ENCODE measurements at places on chromosomes 3 and 15. TPM values are rescaled to one million over a fixed set of nuclear protein-coding genes. Genes with fewer than 3 reads are reported as not detected.

DNA sequence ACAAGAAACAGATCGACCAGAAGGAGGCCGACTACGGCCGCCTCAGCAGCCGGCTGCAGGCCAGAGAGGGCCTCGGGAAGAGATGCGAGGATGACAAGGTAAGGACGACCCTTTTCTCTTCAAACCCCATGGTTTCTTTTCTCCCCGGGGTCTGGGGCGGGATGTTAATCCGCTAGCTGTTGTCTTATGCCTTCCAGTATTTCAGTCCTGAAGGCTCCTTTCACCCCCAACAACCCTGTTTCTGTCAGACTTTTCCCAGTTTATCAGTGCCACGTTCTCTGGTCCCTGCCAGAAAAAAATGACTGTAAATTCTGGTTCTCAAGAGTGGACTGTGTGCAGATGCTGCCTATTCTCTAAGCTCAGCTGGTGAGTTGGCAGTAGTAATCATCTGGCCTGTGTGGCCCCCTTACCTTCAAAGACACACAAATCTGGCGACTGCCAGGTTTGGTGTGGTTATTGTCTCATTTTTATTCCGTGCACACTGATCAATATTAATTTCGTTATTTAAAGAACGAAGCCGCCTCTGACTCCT lies 806 bp downstream of the GOLM2 start:
- H3K4me1 ChIP-seq = peaks cover 8% of the 10 kb centered on the region
- DNase-seq = no peak
- H3K27me3 ChIP-seq = no peaks in the 10 kb centered on the region
- peak overlapping the region; percentile 64 for H3K4me3 ChIP-seq
- H3K36me3 ChIP-seq = no peaks in the 10 kb centered on the region
- H3K27ac ChIP-seq = peak overlapping the region; percentile 76

GRCh38 chr3:184656458-184656828 lies 55.4 kb downstream of the MAGEF1 start:
- no peak overlapping the region for H3K4me3 ChIP-seq
- H3K27ac ChIP-seq = no peak overlapping the region
- DNase-seq = no peak
- H3K36me3 ChIP-seq = no peaks in the 10 kb centered on the region

Gene DUOXA1
- not detected for total RNA-seq

Gene C15orf39
- 18.3 TPM for total RNA-seq

DNA sequence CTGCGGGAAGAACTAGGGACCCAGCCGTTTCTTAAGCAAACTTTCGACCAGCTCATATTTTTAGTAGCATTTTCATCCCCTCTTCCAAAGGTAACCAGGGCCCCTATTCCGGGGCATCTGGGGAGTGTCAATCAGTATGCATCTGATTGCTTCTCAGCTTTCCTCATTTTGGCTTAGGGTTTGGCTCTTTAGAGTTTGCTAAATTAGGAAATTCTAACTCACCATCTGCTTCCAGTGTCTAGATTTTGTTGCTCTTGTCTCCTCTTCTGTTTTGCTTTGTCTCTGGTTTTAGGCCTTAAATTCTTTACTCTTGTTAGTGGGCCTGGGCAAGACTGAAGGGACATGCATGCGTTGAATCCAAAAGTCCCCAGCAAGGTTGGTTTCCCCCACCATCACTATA lies 9.6 kb upstream of the ABTB1 start:
- no peak overlapping the region for H3K4me3 ChIP-seq
- DNase-seq = no peak
- H3K27me3 ChIP-seq = no peaks in the 10 kb centered on the region
- H3K4me1 ChIP-seq = no peaks in the 10 kb centered on the region
- H3K36me3 ChIP-seq = no peaks in the 10 kb centered on the region

Gene A4GNT
- 1.2 TPM for total RNA-seq

Gene CYP8B1
- not detected for total RNA-seq

Gene ATP13A5
- 0.09 TPM for total RNA-seq

Gene FILIP1L
- 27.5 TPM for total RNA-seq

Gene SCG3
- total RNA-seq = 4.4 TPM

DNA sequence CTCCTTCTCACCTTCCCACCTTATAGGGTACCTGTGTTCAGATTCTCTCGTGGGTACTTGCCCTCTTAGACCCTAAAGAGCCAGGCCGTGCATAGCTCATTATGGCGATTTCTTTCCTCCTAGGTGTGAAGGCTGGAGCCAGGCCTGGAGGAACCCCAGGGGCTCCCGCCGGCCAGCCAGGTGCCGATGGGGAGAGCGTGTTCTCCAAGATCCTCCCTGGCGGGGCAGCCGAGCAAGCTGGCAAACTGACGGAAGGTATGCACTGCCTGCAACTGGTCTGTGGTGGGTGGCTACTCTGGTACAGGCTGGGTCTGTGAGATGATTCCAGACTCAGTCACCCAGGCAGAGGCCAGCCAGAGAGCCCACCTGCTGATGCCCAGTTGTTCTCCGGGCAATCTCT lies 9.9 kb upstream of the APEH start:
- H3K4me3 ChIP-seq = no peak overlapping the region
- no peak for DNase-seq
- no peaks in the 10 kb centered on the region for H3K36me3 ChIP-seq
- peaks cover 9% of the 10 kb centered on the region for H3K4me1 ChIP-seq
- H3K27me3 ChIP-seq = no peaks in the 10 kb centered on the region

- no peak overlapping the region for H3K4me3 ChIP-seq
- DNase-seq = no peak
- H3K4me1 ChIP-seq = no peaks in the 10 kb centered on the region
- H3K27me3 ChIP-seq = no peaks in the 10 kb centered on the region
- no peak overlapping the region for H3K27ac ChIP-seq
Observed at GRCh38 chr15:84057714-84058331, 177.8 kb upstream of the GOLGA6L4 start.

GRCh38 chr3:25781758-25782594 lies 1.3 kb downstream of the NGLY1 start:
- H3K36me3 ChIP-seq = no peaks in the 10 kb centered on the region
- H3K4me3 ChIP-seq = peak overlapping the region; percentile 71
- peaks cover 13% of the 10 kb centered on the region for H3K4me1 ChIP-seq
- DNase-seq = no peak
- H3K27ac ChIP-seq = no peak overlapping the region

DNA sequence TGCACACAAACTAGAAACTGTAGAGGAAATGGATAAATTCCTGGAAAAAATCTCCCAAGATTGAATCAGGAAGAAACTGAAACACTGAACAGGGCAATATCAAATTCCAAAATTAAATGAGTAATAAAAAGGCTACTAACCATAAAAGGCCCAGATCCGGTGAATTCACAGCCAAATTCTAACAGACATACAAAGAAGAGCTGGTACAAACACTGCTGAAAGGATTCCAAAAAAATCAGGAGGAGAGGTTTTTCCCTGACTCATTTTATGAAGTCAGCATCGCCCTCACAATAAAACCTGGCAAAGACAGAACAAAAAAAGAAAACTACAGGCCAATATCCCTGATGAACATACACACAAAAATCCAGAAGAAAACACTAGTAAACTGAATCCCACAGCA lies 462.4 kb upstream of the THBS1 start:
- no peaks in the 10 kb centered on the region for H3K4me1 ChIP-seq
- H3K27ac ChIP-seq = no peak overlapping the region
- no peaks in the 10 kb centered on the region for H3K36me3 ChIP-seq
- no peak overlapping the region for H3K4me3 ChIP-seq
- DNase-seq = no peak

DNA sequence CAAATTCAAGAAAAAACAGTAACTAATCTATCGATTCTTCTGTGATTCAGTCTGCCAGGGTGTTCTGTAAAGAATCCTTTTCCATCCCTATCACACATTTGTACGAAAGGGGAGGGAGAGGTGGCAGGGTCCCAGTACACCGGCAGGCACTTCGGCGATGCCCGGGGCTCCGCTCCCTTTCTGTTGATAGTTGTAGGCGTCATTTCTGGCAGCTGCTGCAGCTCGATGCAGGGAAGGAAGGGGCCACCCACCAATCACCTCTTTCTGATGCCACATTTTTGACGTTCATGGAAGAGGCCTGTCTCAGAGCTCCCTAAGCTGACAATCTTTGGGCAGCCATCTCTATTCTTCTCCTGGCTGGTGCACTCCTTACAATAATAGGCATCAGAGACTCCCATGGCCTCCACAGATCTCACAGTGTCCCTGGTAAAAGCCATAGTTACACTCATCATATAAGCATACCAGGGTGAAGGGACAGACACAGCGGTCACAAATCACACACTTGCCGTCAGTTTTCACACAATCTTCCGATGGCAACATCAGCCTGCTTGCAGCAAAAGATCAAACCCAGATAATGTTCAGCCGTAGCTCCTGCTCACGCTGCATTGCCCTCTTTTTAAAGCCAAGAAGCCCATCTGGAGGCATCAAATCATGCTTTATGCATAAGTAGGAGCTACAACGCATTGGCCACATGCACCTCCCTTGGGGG lies 60.8 kb upstream of the ZBTB38 start:
- H3K4me1 ChIP-seq = peaks cover 7% of the 10 kb centered on the region
- no peak overlapping the region for H3K27ac ChIP-seq
- no peak for DNase-seq
- H3K27me3 ChIP-seq = no peaks in the 10 kb centered on the region

DNA sequence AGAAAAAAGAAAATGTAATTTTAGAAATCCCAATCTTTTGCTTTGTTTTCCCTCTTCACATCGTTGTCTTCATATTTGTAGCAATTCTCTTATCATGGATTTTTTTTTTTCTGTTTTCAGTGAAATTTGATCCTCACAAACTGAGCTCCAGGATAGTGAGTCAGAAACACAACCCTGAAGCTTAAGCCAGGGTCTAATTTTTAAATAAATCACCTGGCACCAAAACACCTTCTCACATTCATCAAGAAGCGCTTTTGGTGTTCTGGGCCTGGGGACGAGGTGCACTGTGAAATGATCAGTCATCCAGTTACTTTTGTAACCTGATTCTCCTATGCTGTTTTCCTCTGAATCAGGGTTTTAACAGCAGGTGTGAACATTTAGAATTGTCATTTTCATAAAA lies 87.7 kb downstream of the REC114 start:
- no peak for DNase-seq
- H3K4me1 ChIP-seq = no peaks in the 10 kb centered on the region
- H3K27ac ChIP-seq = no peak overlapping the region
- no peaks in the 10 kb centered on the region for H3K27me3 ChIP-seq
- H3K36me3 ChIP-seq = no peaks in the 10 kb centered on the region
- no peak overlapping the region for H3K4me3 ChIP-seq
